ENCODE measurements at places on chromosomes 2 and 18.

DNA sequence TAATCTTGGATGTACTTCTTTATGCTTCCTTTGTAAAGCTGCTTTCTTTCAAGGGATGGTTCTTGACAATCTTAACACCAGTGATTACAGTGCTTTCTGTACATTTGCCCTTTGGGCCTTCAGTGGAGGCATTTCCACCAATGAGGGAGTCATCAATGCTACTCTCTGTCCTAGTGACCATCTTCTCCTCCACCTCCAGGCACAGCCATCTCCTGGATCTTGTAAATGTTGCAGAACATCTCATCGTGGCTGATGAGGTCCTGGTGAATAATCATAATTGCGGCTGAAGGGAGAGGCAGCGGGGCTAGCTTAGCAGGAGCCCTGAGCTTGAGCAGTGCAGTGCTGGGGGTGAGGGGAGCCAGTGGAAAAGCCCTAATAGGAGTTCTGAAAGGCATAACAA lies 32.5 kb downstream of the IDH1 start:
- no peak for DNase-seq

GRCh38 chr2:127255146-127255545 lies 35.0 kb upstream of the CYP27C1 start:
- DNase-seq, result no peak

GRCh38 chr2:230849633-230850357 lies 14.9 kb upstream of the ITM2C start:
- DNase-seq, result peak; percentile 54

DNA sequence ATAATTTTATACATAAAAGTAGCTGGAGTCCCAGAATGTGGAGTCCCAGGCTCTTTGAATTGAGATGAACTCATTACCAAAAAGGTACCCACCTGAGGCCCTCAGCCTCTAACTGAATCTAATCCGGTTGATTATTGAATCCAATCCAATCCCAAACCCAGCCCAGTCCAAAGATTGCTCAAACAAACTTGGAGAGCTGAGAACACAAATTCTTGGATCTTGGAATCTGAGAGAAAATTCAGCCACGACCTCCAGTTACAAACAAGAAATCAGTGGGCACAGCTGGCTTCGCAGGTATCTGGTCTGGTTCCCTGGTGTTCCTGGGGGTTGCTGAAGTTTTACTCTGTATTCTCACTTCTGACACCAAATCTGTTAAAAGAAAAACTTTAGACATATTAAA lies 28.4 kb upstream of the RHOB start:
- DNase-seq, result no peak

GRCh38 chr2:100482741-100483140 lies 12.5 kb downstream of the NMS start:
- DNase-seq, result no peak

GRCh38 chr2:106195456-106195855 lies 1.4 kb upstream of the UXS1 start:
- DNase-seq, result no peak

- no peak for DNase-seq
Measured at GRCh38 chr2:235551965-235552364, 58.1 kb downstream of the AGAP1 start.

DNA sequence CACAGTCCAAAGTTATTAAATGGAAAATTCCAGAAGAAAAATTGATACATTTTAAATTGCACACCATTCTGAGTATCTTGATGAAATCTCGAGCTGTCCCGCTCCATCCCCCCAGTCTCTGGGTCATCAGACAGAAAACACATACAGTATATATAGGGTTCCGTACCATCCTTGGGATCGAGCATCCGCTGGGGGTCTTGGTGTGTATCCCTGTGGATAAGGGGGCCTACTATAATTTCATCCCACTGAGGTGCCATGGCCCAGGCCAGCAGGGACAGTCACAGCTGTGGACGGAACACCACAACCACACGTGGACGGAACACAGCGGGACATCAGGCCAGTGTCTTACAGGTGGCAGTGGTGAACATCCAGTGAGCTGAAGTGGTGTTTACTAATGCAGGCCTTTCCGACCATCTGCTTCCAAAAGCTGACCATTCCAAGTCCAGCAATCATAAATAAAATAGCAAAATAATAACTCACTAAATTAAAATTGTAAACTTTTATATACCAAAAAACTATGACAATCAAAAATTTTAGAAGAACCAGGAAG lies 14.0 kb downstream of the TWIST2 start:
- no peak for DNase-seq

- no peak for DNase-seq
Measured at GRCh38 chr2:147989102-147989501, 31.4 kb downstream of the ORC4 start.

DNA sequence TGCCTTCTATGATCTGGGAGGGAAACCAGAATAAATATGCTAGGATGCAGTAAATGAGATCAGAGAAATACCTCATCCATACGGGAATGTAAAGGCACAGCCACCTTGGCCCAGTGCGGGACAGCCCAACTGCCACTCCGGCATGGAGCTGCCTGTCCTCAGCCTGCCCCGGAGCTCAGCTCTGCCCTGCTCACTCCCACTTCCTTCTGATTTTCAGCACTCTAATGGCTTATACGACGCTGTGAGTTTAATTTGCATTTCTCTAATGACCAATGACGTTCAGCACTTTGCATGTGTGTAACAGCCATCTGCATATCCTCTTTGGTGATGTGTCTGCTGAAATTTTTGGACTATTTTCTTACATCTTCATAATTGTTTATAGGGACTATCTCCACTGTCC lies 172.5 kb upstream of the RAB6C start:
- no peak for DNase-seq

DNA sequence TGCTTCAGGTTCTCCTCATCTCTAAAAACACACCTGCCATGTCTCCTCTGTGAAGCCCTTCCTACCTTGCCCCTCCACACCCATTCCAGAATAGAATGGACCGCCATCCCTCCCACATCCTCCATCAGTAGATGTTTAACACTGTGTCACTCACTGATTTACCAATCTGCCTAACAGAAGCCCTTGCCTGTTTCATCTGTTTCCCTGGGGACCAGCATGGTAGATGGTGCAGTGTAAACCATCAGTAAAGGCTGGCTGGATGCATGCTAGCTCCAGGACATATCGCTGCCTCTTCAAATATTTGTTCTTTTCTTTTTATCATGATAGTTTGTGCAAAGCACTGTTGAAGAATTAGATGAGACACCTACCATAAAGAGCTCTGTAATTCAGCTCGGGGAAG lies 271.4 kb downstream of the PIEZO2 start:
- no peak for DNase-seq

- no peak for DNase-seq
Measured at GRCh38 chr2:3600256-3600855, 5.4 kb downstream of the COLEC11 start.

DNA sequence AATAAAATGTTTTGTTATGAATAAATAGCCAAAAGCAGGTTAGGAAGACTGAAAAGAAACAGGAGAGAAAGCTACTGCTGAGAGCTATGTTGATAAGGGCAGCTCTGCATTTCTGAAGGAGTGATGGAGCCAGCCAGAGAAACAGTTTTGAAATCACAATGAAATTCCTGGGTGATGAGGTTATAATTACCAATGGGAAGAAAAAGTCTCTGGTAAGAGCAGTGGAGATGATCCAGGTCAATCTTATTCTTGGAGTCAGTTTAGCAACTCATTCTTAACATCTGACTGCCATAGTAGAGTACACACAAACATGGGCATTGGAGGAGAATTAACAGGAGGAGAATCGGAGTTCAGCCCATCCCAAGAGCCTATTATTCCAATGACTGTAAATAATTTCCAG lies 2.4 kb downstream of the ALKAL2 start:
- DNase-seq, result no peak

- DNase-seq, result no peak
Measured at GRCh38 chr2:173630425-173631126, 275.9 kb downstream of the CDCA7 start.

- DNase-seq, result no peak
Measured at GRCh38 chr2:163802284-163802683, 66.5 kb upstream of the FIGN start.

DNA sequence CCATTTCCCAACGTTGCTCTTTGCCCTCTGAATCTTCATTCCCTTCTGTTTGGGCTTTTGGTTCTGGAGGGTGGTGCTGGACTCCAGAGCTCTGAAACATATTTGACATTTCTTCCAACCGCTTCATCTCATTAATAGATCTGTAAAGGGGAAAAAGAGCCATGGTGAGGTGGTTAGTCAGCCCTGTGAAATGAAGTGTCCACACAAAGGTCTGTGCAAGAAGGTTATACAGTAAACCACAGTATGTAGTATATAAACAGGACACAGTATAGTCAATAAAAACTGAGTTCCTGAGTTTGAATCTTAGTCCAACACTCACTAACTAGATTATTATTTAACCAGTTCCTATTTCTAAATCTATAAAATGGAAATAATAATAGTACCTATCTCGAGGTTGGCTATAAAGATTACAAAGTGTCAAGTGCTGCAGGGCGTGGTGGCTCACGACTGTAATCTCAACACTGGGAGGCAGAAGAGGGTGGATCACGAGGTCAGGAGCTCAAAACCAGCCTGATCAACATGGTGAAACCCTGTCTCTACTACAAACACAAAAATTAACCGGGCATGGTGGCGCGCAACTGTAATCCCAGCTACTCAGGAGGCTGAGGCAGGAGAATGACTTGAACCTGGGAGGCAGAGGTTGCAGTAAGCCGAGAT lies 13.1 kb downstream of the STARD7 start:
- no peak for DNase-seq

DNA sequence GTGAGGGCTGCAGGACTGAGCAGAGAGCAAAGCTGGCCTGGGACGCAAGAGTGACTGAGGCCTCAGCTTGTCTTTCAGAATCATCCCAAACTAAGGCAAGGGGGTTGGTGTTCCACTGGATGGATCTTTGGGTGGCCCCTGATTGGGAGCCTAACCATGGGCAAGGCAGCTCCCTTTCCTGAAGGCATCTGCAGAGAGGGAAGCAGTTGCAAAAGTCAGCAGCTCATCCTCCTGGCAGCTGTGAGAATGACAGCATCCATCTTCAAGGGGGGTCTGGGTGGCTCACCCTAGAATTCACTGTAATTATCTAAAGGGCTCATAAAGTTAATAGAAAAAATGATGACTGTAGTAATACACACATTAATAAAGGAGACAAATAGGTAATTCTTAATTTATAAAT lies 46.5 kb upstream of the RAB31 start:
- no peak for DNase-seq

GRCh38 chr2:129730979-129731378 lies 248.5 kb upstream of the RAB6C start:
- DNase-seq, result no peak

GRCh38 chr2:27079233-27080139 lies 1.1 kb downstream of the EMILIN1 start:
- no peak for DNase-seq

GRCh38 chr2:149507974-149508373 lies 79.6 kb downstream of the MMADHC start:
- DNase-seq, result no peak

GRCh38 chr2:68371581-68371980 lies 6.5 kb downstream of the PLEK start:
- no peak for DNase-seq

GRCh38 chr2:33091541-33092123 lies 144.9 kb downstream of the LTBP1 start:
- no peak for DNase-seq

DNA sequence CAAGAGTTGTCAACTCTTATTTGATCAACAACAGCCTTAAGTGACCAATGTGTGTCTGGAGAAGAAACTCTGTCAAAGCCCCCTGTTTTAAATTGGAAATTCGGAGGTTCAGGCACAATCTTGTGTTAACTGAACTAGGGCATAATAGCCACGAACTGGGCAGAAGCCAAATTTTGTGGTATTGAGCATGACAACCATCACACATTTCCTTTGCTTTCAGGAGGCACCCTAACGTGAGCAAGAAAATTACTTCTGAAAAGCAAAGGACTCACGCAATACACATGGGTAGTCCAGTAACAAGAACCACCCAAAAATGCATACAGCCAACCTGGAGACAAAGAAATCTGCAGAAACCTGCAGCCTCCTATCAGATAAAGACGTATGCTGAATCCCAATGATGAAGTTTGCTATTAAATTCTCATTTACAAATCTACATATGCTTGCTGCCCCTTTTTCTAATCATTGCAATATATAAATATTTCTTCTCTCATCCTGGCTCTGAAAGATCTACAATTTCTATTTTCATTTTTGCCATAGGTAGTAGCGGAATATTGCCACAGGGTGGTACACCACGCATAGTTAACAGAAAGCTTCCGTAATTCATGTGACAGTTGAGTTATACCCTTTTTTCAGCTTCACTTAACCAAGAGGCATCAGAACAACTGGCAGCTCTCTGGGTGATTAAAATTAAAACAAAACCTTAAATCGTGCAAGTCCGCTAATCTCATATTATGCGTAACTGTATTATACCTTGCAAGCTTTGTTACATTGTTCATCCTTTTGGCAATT lies 495.8 kb downstream of the NRXN1 start:
- DNase-seq, result no peak

- DNase-seq, result no peak
Measured at GRCh38 chr18:32875625-32876024, 102.8 kb upstream of the KLHL14 start.

DNA sequence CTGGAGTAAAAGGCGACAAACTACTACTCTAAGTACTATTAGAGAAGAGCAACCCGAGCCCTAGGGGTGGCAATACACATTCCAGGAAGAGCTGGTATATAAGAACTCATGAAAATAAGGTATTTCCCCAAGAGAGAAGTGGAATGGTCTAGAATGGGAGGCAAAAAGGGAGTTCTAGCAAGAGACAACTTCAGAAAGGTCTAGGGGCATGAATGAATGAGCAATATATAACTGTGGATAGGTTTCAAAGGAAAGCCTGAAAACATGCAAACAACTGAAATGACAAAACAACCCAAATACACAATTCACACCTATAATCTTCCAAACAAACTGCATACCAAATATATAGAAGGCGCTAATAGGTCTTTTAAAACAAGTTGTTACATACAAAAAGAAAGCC lies 22.2 kb downstream of the TRIP12 start:
- DNase-seq, result no peak

Measured in stimulated activated CD8-positive, alpha-beta memory T cell treated with anti-CD3 and anti-CD28 coated beads, Interleukin-15, amount 100 ng/mL, for 48 hours (primary cell).